ENCODE measurements at places on chromosomes 5 and 9.

DNA sequence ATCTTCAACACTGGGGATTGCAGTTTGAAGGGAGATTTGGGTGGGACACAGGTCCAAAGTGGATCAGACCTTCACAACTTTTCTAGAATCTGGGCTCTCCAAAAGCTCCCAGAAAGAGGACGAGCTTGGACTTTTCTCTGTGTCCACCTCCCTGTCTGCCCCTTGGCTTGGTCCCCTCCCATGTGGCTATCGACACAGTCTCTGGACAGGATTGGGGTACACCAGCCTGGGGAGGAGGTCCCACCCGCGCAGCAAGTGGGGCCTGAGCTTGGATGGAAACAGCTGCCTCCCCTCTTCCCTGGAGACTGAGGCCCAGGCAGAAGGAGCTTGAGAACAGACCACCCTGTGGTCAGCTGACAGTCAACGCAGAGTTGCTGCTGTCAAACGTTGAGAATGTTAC, 84.6 kb upstream of the FCN1 start:
- no peak for DNase-seq

- no peak for DNase-seq
These were observed 1.8 kb downstream of the MAMDC2 start for GRCh38 chr9:70045452-70045851.

DNA sequence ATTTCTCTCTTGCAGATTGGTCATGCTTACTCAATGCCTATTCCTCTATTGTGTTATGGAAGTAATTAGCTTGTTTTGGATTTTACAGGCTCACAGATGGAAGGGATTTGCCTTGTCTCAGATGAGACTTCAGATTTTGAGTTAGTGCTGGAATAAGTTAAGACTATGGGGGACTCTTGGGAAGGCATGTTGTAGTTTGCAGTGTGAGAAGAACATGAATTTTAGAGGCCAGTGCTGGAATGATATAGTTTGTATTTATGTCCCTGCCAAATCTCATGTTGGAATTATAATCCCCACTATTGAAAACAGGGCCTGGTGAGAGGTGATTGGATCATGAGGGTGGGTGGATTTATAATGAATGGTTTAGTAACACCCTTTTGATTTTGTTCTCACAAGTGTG, 6.1 kb upstream of the TUSC1 start:
- no peak for DNase-seq

DNA sequence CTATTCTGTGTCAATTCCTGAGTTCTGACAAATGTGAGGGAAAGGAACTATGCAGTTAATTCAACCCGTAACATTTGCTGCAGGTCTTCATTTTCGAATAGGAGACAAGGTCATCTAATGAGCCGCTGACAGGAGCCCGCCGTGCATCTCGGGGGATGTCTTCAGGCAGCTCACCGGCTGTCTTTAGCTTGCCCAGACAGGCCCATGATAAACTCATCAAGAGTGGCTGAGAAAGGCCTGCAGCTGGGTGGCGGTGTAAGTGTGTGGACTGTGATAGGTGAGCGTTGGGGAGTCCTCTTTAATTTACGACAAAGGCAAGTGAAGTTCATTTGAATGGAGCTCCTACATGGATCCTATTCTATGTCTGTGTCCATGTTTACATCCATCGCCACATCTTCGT, 190.5 kb downstream of the ADCY2 start:
- no peak for DNase-seq

- DNase-seq = peak; percentile 17
These were observed 525.6 kb downstream of the PDE4D start for GRCh38 chr5:59367791-59368394.

- no peak for DNase-seq
These were observed 8.0 kb upstream of the MAN2A1 start for GRCh38 chr5:109681763-109682162.

DNA sequence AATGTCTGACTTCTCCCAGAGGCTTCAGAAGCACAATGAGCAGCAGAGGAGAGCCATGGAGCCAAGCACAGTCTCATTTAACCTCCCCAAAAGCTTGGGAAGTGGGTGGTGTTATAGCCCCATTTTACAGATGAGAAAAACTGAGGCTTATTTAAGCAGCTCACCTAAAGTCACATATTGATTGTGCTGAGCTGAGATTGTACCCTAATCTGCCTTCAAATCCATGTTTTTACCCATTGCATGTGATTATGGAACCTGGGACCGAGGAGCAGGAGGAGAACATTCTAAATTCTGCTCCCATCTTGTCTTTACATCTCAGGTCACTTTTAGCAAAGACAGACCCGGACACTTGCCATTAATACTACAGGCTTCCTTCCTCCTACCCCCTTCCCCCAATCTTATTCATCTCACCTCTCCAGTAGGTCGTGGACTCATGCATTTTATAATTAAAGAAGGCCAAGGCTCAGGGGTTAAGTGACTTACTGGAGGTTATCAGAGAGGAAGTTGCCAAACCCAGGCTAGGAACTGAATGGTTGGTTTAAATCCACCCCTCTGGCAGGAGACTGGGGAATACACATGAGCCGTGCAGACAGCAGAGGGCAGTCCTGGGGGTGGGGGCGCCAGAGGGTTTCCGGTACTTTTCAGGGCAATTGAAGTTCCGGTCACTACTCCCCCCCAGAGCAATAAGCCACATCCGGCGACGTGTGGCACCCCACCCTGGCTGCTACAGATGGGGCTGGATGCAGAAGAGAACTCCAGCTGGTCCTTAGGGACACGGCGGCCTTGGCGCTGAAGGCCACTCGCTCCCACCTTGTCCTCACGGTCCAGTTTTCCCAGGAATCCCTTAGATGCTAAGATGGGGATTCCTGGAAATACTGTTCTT, 51.0 kb upstream of the IL17B start:
- no peak for DNase-seq

GRCh38 chr9:92971121-92971520, 23.8 kb downstream of the FGD3 start:
- no peak for DNase-seq

Data from stimulated activated CD8-positive, alpha-beta memory T cell treated with anti-CD3 and anti-CD28 coated beads, Interleukin-12 subunit alpha, Interleukin-12 subunit beta, amount 100 ng/mL, for 1 hour (primary cell).